ENCODE measurements at places on chromosomes 6 and 20.

DNA sequence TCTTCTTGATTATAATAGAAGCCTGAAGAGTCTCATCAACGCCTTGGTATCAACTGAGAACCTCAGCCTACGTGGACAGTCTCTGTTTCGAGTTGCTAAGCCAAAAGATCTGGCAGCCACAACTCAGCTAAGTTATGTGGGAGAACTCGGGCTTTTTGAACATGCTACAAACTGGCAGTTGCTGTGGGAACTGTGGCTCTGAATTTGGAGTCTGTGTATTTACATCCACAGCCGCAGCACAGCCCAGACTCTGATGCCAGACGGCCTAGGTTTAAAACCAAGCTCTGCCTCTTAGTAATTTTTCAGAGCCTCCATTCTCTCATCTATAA, 35.8 kb downstream of the RIPOR2 start:
- no peak for DNase-seq

DNA sequence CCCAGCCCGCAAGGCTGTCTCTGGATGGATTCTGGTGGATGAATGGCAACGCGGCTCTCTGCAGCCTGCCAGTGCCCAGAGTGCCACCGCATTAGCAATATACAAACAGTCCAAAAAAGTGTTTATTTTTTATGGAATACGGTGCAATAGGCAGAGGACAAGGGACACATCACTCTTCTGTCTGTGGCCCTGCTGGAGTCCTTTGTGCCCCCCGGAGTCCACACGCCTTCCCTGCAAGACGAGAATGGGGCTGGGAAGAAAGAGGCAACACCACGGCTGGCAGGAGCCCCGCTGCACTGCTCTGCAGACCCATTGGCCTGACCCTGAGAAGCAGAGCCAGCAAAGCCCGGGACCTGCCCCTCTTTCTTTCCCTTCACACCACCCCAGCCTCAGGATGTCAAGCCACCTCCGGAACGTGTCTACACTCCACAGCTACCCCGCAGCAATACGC, 196.3 kb downstream of the SYNDIG1 start:
- DNase-seq: no peak

GRCh38 chr6:139236105-139236504, 55.7 kb downstream of the TXLNB start:
- no peak for DNase-seq

GRCh38 chr6:158605266-158605878, 39.2 kb downstream of the DYNLT1 start:
- peak; percentile 46 for DNase-seq

GRCh38 chr6:133583907-133584427, 304.9 kb upstream of the TCF21 start:
- DNase-seq: no peak

- DNase-seq: no peak
Measured at GRCh38 chr6:119346450-119346849, 3.1 kb downstream of the MAN1A1 start.

DNA sequence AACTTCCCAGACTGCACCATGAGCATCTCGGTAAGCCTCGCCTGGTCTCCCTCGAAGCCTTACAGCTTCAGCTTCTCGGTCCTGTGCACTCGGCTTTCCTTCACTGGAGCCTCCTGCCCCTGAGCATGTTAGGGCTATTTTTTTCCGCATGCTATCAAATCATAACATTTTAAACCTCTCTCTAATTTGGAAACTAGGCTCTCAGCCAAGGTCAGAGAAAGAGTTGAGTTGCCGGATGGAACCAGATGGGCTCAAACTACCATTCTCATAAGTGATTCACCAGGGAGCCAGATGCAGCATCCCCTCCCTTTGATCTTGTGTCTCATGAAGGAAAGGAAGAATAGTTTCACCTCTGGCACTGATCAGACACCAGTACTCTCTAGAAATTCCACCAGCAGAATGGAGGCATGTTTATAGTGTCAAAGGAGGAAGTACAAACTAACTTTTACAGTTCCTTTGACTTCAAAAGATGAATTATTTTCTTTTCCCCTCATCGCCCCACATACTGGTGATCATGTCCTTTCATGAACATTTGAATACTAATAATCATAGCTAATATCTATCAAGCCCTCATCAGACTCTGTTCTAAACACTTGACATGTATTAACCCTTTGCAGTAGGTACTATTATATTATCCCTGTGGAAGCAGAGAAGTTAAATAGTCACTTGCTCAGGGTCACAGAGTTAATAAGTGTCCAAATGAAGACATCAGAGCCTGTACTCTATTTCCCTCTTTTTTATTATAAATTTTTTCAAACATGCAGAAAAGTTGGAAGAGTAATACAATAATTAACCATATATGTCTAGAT, 46.7 kb downstream of the MAP1LC3A start:
- DNase-seq: peak; percentile 50

- DNase-seq: no peak
Measured at GRCh38 chr6:30244560-30244959, 31.4 kb upstream of the TRIM26 start.

- no peak for DNase-seq
Measured at GRCh38 chr6:16759181-16759645, 2.0 kb downstream of the ATXN1 start.

DNA sequence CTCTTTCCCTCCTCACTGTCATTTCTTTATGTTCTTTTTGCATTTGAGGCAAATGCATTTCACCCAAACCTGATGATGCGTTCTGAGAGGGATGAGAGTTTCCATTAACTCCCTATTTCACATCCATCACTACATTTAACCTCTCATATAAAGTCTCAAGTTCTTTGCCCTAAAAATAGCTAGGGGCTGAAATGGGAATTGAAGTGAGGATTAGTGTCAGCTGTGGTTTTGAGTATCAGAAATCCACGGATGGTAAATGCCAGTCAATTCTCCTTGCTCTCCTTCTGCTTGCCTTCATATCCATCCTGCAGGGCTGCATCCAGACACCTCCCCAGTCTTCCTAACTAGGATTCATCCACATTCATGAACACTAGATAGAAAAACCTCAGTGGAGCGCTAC, 10.0 kb upstream of the DTNBP1 start:
- DNase-seq: no peak

GRCh38 chr6:18712595-18712994, 325.4 kb downstream of the RNF144B start:
- no peak for DNase-seq

DNA sequence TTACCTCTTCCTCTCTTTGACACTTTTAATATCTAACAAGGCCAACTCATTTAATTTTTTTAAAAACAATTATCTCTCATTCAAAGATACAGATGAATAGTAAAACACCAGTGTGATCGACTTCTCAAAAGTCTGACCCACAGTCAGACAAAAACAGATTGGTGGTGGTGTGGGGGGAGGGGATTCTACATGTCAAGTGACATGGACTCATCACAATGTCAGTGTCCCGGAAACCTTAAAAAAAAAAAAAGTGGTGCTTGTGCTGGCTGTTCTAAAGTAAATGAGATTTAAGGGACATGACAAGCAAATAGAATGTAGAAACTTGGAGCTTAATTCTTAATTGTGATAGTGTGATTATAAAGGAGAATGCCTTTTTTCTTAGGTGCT, 16.3 kb upstream of the RFPL4B start:
- no peak for DNase-seq

- no peak for DNase-seq
Measured at GRCh38 chr6:118644007-118644406, 7.4 kb downstream of the CEP85L start.

GRCh38 chr6:36692220-36692619, 5.4 kb upstream of the RAB44 start:
- DNase-seq: no peak

DNA sequence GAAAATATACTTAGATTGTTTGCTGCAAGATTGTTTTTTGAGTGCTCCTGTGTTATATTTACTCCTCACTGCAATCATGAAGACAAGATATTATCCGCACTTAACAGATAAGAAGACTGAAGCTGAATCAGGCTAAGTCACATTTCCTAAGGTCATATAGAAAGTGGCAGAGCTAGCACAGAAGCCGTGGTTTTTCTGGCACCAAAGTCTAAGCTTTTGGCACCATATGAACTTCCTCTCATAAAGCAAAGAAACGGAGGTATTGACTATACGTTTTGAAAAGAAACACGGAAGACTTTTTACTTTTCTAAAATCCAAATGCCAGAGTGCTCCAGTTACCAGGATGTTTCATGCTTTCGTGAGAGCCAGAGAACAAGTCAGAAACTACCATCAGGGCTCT, 9.3 kb upstream of the DTD1 start:
- DNase-seq: no peak

- no peak for DNase-seq
Measured at GRCh38 chr6:163994566-163994965, 580.0 kb downstream of the QKI start.

- no peak for DNase-seq
Measured at GRCh38 chr6:130216620-130217019, 6.1 kb downstream of the SAMD3 start.

DNA sequence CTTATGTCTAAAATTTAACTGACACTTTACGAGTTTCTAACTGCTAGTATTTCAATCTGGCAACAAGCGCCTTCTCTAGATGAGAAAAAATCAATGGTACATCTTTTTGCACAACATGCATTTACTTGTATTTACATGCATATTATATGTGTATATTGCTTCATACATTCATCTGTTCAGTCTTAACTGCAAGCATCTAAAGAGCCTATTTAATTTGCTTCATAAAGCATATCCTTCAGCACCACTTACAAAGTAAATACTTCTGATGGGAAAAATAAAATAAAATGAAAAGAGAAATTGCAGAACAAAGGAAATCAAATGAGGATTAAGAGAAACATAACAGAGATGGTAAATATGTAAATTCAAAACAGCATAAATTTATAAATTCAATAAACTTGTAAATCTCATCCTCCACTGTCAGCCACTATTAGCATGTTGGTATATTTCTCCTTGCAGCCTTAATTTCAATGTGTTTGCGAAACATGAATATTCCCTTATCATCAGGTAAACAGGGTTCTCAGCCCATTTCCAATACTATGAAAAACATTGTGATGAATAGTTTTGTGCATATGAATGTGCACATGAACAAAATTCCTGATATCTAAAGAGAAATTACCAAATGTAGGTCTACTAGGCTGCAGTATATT, 332.5 kb upstream of the RUNX2 start:
- no peak for DNase-seq

GRCh38 chr6:15949982-15950381, 178.9 kb upstream of the MYLIP start:
- DNase-seq: no peak

- DNase-seq: no peak
Measured at GRCh38 chr6:160435935-160436334, 87.8 kb downstream of the SLC22A3 start.

GRCh38 chr20:24535941-24536730, 66.7 kb downstream of the SYNDIG1 start:
- no peak for DNase-seq

DNA sequence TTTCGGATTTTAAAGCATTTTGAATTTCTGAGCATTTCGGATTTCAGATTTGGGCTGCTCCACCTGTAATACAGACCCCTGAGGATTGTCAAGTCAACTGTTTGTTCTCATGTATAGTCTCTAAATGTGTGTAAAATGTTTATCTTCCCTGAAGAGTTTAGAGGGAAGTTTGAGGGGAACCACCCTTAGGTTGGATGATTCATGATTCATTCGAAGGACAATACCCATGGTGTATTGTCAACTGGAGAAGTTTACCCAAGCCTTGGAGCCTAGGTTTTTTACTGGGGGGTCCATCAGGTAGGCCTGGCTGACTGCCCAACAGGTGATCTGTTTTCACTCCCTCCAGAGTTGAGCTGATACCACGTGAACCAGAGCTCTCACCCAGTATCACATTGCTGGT, 18.9 kb downstream of the GSTA4 start:
- no peak for DNase-seq

DNA sequence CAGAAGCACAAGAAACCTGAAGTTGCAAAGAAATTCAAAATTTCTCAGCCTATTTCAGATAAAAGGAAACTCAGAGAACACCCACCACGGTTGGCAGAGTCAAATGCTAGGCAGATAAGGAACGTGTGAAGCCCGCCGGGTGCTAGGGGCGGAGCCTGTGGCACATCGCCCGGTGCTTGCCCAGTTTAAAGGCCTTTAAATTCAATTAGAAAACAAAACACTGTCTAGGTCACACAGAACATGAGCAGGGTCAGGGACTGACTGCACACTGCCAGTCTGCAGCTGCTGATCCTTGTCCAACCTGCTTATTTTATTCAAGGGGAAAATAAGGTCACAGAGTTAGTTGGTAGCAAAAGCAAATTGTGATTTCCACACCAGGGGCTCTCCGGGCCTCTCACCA, 75.8 kb downstream of the PSMG4 start:
- no peak for DNase-seq

- DNase-seq: no peak
Measured at GRCh38 chr6:37298958-37299357, 41.0 kb upstream of the TMEM217 start.

DNA sequence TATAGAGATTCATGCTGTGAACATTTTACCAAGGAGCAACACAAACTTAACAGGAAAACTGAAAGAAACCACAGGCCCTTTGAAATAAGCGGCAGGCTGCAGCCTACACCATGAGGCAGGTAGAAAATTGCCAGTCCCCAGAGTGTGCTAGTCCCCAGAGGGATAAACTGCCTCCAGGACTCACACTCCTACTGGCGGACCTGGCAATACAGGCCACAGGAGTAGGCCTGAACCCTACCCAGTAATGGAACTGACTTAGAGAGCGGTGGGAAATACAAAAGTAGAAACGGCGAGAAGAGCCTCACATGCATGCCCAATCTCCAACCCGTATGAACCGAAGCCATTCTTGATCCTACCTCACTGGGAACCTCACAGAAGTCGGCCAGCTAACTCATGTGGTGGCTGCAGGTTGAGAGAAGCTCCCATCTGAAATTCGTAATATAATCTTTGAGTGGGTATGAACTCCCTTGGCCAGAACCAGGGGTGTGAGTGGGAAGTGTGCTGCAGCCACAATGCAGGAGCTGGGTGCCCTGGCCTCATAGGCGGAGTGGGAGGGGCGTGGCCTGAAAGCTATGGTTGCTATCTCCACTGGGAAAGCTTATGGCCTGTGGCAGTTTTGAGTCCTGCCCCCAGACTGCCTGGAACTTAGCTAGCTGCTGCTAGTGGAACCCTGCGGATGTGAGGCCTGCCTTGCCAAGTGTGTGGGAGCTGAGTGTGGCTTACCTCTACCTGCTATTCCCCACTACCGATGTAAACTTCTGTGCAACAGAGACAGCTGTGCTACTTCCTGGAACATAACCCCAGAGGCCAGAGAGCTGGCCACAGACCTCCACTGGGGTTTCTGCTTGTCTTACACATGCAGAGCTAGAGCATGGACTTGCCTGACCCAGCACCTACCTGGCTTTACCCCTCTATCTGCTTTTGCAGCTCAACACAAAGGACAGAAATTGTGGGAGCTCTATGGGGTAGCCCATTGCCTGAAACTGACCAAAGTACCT, 146.5 kb upstream of the COL21A1 start:
- DNase-seq: no peak

DNA sequence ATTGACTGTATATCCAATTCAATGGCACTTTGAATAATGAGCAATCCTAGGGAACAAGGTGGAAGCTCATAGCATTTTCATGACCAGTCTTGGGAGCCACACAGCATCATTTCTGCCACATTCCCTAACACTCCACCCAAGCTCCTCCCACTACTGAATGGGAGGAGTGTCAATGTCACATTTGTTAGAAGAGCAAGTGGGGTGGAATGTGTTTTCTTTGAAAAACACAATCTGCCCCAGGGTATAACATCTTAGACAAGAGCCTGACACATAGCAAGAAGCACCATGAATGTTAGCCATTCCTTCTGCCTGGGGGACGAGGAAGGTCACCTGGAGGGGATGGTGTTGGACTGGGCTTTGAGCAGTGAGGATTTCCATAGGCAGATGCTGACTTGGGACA, 258.3 kb upstream of the PMEPA1 start:
- no peak for DNase-seq

- no peak for DNase-seq
Measured at GRCh38 chr6:106549521-106549920, 79.8 kb downstream of the RTN4IP1 start.

GRCh38 chr6:144741659-144742058, 456.5 kb downstream of the UTRN start:
- no peak for DNase-seq
